SK-N-SH (cell line): ENCODE measurements at places on chromosomes 13 and 19. TPM values are rescaled to one million over a fixed set of nuclear protein-coding genes. Genes with fewer than 3 reads are reported as not detected.

MEDAG gene
- 0.03 TPM in 1 of 2 replicates, not detected in the other for polyA plus RNA-seq

DNA sequence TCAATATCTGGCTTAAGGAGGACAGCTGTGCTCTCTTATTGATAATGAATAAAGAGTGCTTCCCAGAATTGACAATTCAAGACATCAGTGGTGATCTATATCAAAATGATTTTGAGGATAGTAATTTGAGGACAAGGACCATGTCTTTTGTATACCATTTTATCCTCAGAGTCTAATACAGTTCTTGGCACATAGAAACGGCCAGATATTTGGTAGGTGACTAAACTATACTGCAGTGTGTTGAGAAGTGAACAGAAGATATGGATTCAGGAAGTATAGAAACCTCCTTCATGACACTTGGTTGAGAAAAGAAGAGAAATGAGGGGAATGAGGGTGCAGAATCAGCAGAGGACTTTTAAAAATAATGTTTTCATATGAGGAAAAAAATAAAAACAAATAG is 16.1 kb upstream of the LMO7 start:
- DNase-seq = no peak

DNA sequence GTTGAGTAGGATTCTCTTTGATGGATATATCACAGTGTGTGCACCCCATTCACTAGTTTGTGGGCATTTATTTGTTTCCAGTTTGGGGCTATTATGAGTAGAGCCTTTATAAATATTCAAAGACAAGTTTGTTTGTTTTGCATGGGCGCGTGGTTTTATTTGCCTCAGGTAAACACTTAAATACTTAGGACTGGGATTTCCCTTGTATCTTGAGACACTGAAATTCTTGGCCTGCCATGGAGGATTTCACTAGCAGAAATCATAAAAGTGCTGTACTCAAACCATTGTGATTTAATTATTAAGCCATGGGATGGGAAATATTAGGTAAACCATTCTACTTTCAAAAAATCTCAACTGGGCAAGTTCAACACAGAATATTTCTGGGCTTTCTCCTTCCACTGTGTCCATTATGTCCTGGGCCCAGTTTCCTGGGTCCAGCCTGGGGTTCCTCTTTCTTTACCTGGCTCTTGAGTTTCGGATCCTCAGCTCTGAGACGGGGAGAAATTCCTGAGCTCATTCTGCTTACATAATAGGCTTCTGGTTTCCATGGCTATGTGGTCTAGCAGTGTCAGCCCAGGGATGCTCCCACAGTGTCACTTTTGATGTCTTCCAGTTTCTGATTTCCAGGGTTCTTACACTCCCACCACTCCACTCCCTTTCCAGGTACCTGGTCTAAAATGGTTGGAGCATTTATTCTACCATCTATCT is 14.4 kb downstream of the MYO16 start:
- no peak for DNase-seq

- peak; percentile 66 for DNase-seq
Measured at GRCh38 chr19:3404324-3405260, 38.2 kb downstream of the NFIC start.

DNA sequence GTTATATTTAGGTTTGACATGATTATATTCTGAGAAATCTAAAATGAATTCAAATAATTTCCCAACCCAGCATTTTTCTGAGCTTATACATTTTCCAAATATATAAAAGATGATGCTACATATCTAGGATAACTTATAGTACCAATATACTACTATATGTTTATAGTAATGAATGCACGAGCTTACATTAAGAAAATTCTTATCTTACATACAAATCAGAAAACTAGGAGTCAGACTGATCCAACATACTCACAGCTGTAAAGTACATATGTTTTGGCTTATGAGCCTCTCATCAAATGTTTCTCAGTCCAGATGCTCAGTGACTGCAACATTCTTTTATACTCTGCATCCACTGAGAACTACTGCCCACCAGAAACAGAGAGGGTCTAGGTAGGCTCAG is 491.3 kb upstream of the KLF12 start:
- DNase-seq = no peak

DNA sequence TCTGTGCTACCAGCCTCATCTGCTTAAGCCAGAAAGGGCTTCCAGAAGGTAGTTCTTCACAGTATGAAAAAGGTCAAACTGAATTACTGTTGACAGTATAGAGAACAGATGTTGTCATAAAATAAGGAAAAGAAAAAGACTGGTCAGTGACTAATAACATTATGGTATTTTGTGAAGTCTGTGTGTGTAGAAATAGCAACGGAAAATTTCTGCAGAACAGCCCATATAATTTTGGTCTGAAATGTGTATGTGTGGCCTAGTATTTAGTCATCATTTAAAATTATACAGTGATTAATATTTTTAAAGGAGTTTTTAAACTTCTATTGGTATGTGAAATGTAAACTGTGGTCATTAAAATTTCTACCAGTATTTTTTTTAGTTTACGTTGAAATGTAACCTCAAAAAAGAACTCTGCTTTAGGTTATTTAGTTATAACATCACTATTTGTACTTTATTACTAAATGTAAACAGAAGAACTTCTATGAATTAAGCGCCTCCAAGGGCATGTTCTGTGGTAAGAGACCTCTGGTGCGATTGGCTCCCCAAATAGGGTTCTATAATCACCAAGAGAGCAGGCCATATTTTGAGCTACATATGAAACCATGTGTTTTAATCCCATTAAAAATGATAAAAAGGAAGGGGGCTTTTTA is 3.3 kb upstream of the GPR183 start:
- peak; percentile 25 for DNase-seq

- no peak for DNase-seq
Measured at GRCh38 chr13:80048030-80048429, 292.9 kb downstream of the SPRY2 start.

GRCh38 chr19:54017261-54017660 is 25.8 kb downstream of the CACNG6 start:
- DNase-seq = no peak

- DNase-seq = no peak
Measured at GRCh38 chr13:60047918-60048317, 115.8 kb downstream of the DIAPH3 start.
